ENCODE measurements at places on chromosomes 13 and 19.

DNA sequence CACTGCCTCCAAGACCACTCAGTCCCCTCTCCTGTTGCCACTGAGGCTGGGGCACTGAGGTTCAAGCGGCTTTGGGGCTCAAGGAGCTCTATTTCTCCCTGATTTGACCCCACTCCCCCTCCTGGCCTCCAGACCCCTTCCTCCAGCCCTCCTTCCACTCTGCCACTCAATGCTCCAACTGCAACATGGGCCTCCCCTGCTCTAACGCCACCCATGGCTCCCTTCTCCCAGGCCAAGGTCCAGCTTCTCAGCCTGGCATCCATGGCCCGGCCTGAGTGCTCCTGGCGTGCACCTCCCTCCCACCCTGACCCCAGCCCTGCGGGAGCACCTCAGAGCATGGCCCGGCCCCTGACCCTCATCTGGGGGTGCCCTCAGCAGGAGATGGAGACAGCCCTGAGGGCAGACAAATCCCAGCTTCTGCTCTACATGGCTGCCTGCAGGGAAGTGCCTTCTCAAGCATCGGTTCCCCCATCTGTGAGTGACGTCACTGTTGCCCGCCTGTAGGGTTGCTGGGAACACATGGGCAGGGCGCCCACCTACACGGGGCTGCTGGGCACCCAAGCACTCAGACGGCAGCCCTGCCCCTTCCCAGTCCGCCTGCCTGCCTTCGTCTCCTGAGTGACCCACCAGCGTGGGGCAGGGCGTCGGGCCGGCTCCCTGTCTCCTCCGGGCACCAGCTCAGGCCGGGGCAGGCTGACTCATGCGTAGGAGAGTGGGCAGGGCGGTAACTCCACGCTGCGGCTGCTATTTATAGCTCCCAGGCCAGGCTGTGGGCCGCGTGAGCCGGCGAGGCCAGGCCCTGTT lies 1.6 kb upstream of the DIRAS1 start:
- DNase-seq: no peak

DNA sequence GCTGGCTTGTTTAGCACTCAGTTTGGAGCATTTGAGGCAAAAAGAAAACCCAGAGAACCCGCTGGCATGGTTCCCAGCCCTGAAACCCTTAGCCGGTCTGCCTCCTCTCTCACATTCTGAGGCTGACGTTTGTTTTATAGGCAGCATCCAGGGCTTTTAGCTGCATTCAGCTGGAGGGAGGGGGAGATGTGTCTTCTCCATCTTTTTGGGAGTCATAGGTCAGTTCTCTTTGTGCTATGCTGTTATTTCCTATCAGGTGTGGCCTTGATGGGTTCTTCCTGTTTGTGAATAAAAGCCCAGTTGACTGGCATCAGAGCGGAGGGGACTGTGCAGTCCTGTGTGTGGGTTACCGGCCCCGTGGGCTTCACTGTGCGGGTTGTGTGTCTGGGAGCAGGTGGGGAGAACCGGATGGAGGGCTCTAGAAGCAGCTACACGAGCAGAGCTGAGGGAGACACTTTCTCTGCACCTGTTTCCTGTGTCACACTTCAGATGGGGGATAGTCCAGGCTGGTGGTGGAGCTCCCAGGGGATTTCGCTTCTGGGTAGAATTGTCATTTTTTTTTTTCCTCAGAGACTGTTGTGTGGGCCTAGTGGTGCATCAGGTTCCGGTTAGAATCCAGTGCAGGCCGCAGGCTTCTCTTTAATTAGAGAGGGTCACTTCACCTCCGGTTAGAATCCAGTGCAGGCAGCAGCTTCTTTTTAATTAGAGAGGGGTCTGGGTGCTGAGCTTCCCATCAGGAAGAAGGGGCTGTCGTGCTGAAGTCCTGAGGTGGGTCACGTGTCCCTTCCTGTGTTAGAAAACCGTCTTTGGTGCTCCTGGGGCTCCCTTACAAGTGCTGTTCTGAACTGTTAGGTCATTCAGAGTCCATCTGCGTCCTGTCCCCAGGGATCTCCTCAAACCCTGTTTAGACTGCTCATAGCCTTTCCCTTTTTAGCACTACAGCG lies 69.6 kb downstream of the ARHGEF7 start:
- DNase-seq: no peak

DNA sequence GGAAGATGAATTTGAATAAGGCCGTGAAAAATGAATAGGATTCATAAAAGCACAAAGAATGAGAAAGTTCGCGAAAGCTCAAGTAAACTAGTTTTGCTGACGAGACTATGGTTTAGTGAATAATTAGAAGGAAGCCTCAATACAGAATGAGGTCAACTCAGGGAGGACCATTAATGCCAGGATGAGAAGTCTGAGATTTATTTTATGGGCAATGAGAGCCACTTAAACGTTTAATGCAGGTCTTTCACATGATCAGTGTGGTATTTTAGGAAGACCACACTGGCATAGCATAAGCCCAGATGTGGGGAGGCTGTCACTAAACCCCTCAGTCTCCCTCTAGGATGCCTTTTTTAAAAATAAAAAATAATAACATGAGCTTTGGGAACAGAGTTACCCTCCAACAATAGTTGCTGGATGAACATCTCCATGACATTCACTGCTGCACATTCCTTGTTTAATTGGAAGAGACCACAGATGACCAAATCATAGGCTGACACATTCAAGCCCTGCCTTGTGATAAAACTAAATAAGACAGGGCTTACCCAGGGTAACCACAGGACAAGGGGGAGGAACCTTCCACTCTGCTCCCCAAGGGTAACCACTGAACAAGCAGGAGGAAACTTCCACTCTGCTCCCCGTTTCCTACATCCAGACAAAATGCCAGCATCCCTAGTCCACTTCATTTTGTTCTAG lies 43.6 kb upstream of the LSM14A start:
- no peak for DNase-seq

GRCh38 chr19:21883516-21883915 lies 47.5 kb upstream of the ZNF43 start:
- DNase-seq: no peak

DNA sequence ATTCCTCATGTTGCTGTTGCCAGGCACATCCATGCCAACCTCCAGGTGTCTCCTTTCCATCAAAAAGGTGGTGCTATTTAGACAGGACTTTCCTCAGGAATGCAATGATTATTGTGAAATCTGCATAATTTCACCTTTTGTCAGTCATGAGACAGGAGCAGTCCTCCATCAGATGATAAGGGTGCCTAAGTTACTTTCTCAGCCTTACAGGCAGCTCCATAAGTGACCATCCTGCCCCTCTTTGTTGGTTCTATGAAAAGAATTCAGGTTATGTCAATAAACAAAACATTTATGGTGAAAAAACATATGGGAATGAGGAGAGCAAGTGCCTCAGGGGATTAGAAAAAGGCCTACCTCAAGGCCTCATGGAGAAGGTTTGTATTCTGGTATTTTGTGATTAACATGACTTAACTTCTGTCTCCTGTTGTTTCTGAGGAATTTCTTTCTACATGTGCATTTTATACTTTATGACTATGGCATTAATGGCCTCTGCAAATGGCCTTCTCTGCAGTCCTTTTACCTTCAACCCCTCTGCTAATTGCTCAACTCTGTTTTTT lies 110.3 kb upstream of the DIAPH3 start:
- no peak for DNase-seq

GRCh38 chr19:10173527-10173926 lies 21.2 kb downstream of the DNMT1 start:
- DNase-seq: no peak
